Activated naive CD4-positive, alpha-beta T cell treated with anti-CD3 and anti-CD28 coated beads, Interleukin-2, amount 10 ng/mL, durations not matched to agents 7 days and 5 days (primary cell): ENCODE measurements at places on chromosomes 16 and 17.

- H3K27me3 ChIP-seq, result no peaks in the 10 kb centered on the region
- peaks cover 40% of the 10 kb centered on the region for H3K36me3 ChIP-seq
- no peak overlapping the region for H3K27ac ChIP-seq
- no peak for DNase-seq
These were observed 66.0 kb downstream of the PIPOX start for GRCh38 chr17:29108823-29109476.

- no peak overlapping the region for H3K4me3 ChIP-seq
- H3K36me3 ChIP-seq, result peaks cover 17% of the 10 kb centered on the region
- H3K27ac ChIP-seq, result no peak overlapping the region
- H3K27me3 ChIP-seq, result no peaks in the 10 kb centered on the region
These were observed 23.6 kb downstream of the TANGO6 start for GRCh38 chr16:68866933-68867332.

DNA sequence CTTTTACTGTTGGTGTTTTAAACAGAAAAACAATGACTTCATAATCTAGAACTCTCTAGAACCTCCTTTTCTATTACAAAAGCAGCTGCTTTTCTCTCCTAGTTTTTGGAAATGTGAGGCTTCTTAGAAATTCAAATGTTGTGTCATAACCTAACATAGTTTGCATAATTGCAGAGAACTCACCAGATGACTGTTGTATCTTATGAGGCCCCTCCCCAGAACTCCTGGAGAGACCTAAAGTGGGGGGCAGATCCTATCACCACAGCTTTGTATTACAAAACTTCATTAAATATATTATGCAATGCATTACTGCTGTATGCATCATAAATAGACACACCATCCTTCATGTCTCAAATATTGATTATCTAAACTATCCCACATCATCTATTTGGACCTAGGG is 538.7 kb upstream of the HSBP1 start:
- H3K4me1 ChIP-seq, result no peaks in the 10 kb centered on the region
- H3K4me3 ChIP-seq, result no peak overlapping the region
- H3K36me3 ChIP-seq, result no peaks in the 10 kb centered on the region
- no peak overlapping the region for H3K27ac ChIP-seq
- DNase-seq, result no peak

DNA sequence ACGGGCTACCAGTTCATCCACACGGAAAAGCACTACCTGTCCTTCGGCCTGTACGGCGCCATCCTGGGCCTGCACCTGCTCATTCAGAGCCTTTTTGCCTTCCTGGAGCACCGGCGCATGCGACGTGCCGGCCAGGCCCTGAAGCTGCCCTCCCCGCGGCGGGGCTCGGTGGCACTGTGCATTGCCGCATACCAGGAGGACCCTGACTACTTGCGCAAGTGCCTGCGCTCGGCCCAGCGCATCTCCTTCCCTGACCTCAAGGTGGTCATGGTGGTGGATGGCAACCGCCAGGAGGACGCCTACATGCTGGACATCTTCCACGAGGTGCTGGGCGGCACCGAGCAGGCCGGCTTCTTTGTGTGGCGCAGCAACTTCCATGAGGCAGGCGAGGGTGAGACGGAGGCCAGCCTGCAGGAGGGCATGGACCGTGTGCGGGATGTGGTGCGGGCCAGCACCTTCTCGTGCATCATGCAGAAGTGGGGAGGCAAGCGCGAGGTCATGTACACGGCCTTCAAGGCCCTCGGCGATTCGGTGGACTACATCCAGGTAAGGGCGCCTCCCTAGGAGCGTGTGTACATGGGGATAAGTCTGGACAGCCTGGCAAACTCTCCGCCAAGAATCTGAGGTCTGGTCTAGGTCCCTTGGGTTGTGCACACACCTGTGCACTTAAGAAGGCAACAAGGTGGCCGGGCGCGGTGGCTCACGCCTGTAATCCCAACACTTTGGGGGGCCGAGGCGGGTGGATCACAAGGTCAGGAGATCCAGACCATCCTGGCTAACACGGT is 4.2 kb downstream of the HAS3 start:
- peaks cover 46% of the 10 kb centered on the region for H3K27me3 ChIP-seq
- peaks cover 20% of the 10 kb centered on the region for H3K4me1 ChIP-seq
- no peak overlapping the region for H3K27ac ChIP-seq

GRCh38 chr16:29742683-29743275 is 3.0 kb downstream of the C16orf54 start:
- H3K27me3 ChIP-seq, result peaks cover 5% of the 10 kb centered on the region
- peaks cover 72% of the 10 kb centered on the region for H3K36me3 ChIP-seq
- peaks cover 82% of the 10 kb centered on the region for H3K4me1 ChIP-seq
- peak overlapping the region; percentile 100 for H3K4me3 ChIP-seq

- H3K36me3 ChIP-seq, result no peaks in the 10 kb centered on the region
- H3K4me3 ChIP-seq, result no peak overlapping the region
- H3K27ac ChIP-seq, result no peak overlapping the region
- no peak for DNase-seq
These were observed 13.8 kb downstream of the SIAH1 start for GRCh38 chr16:48371393-48371780.

- no peak overlapping the region for H3K27ac ChIP-seq
- H3K4me3 ChIP-seq, result no peak overlapping the region
- DNase-seq, result no peak
- peaks cover 40% of the 10 kb centered on the region for H3K27me3 ChIP-seq
These were observed 57.5 kb upstream of the TOB1 start for GRCh38 chr17:50923611-50924010.

GRCh38 chr16:89023621-89024511 is 46.9 kb upstream of the CBFA2T3 start:
- H3K4me3 ChIP-seq, result no peak overlapping the region
- no peak for DNase-seq
- peaks cover 17% of the 10 kb centered on the region for H3K4me1 ChIP-seq
- peaks cover 4% of the 10 kb centered on the region for H3K36me3 ChIP-seq

GRCh38 chr17:82647593-82648164 is 565 bp downstream of the WDR45B start:
- H3K4me1 ChIP-seq, result peaks cover 28% of the 10 kb centered on the region
- H3K27ac ChIP-seq, result peak overlapping the region; percentile 84
- peaks cover 19% of the 10 kb centered on the region for H3K36me3 ChIP-seq

DNA sequence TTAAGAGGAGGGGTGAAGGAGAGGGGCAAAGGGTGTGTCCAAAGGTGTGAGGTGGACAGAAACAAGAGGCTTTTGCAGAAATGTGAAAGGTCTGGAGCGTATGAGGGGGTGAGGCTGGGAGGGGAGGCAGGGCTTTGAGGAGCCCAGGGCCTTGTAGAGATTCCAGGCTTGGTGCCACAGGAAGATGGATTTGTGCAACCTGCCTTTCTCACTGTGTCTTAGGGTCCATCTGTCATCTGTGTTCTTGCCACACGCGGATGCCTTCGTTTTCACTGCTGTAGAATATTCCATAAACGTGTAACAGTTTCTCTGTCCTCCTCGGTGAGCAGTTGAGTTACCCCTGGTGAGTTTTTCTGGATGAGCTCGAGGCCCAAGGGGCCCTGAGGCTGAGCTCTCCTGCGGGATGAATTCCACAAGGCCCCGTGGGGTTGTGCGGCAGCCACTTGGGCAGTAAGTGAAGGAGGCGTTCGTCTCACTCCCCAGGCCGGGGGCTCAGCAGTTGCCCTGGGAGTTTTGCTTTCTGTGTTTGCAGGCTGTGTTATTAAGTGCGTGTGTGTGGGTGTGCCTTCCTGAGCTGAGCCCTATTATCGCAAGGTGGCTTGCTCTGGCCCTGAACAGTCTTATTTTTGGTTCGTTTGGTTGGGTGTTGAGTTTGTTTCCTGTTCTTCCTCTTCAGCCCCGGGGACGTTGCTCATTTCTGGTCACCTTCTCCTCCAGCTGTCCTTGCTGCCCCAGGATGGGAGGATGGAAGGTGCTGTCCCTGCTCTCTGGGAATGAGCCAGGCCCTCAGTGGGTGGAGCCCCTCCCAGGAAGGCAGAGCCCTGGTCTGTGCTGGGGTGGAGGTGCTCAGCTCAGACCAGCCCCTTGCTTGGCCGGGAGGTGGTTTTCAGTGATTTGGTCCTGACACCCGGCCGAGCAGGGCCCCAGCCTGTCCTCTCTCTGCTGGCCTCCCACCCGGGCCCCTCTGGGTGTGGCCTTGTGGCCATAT is 28.4 kb downstream of the BAIAP2 start:
- DNase-seq, result no peak
- H3K36me3 ChIP-seq, result no peaks in the 10 kb centered on the region
- H3K27ac ChIP-seq, result no peak overlapping the region
- H3K4me3 ChIP-seq, result no peak overlapping the region

- H3K27ac ChIP-seq, result no peak overlapping the region
- no peaks in the 10 kb centered on the region for H3K27me3 ChIP-seq
- H3K36me3 ChIP-seq, result peaks cover under 1% of the 10 kb centered on the region
- H3K4me1 ChIP-seq, result no peaks in the 10 kb centered on the region
- DNase-seq, result no peak
These were observed 224.2 kb downstream of the BCAS3 start for GRCh38 chr17:60901806-60902205.

- H3K27me3 ChIP-seq, result peaks cover 46% of the 10 kb centered on the region
- H3K27ac ChIP-seq, result no peak overlapping the region
- no peaks in the 10 kb centered on the region for H3K36me3 ChIP-seq
- H3K4me1 ChIP-seq, result no peaks in the 10 kb centered on the region
- no peak overlapping the region for H3K4me3 ChIP-seq
- DNase-seq, result no peak
These were observed 300.1 kb downstream of the FOXL1 start for GRCh38 chr16:86878236-86879080.

DNA sequence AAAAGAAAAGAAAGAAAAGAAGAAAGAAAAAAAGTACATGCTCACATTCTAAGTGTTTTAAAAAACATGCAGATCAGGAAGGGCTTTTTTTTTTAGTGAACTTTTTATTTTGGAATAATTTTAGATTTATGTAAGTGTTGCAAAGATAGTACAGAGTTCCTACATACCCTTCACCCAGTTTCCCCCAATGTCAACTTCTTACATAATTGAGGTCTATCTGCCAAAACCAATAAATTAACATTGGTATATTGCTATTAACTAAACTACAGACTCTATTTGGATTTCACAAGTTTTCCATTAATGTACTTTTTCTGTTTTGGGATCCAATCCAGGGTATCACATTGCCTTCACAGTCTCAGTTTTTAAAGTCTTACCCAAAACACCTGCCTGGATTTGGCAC is 81.7 kb downstream of the SKAP1 start:
- no peak overlapping the region for H3K4me3 ChIP-seq
- no peaks in the 10 kb centered on the region for H3K27me3 ChIP-seq
- no peak overlapping the region for H3K27ac ChIP-seq

DNA sequence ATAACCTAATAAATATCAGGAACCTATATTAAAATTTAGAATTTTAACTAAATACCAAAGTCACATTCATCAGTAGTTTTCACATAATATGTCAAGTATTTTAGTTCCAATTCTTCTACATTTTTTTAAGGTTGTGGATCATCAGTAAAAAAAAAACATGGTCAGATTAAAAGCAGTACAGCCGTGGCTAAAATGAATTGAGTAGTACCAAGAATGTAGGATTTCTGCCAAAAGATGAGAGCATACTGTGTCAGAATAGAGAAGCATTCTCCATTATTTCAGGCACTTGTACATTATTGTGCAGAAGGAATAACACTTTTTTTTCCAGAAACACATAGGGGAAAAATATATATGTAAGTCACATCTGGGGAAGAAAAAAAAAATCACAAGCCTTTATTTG is 1176.1 kb downstream of the CDH11 start:
- H3K36me3 ChIP-seq, result no peaks in the 10 kb centered on the region
- no peak overlapping the region for H3K4me3 ChIP-seq
- H3K4me1 ChIP-seq, result no peaks in the 10 kb centered on the region
- no peak overlapping the region for H3K27ac ChIP-seq

- H3K4me1 ChIP-seq, result peaks cover 22% of the 10 kb centered on the region
- no peak for DNase-seq
- no peak overlapping the region for H3K27ac ChIP-seq
- H3K27me3 ChIP-seq, result peaks cover 29% of the 10 kb centered on the region
These were observed 8.0 kb downstream of the ZNF205 start for GRCh38 chr16:3120435-3120834.
